B cell (primary cell): ENCODE measurements at places on chromosomes 7 and 10. TPM values are rescaled to one million over a fixed set of nuclear protein-coding genes. Genes with fewer than 3 reads are reported as not detected.

LEP gene
- not detected in 2 replicates for total RNA-seq

GRCh38 chr10:100209303-100209702, 20.1 kb downstream of the CHUK start:
- DNase-seq: no peak

GRCh38 chr7:112630565-112630964, 149.8 kb downstream of the LSMEM1 start:
- no peak for DNase-seq

DNA sequence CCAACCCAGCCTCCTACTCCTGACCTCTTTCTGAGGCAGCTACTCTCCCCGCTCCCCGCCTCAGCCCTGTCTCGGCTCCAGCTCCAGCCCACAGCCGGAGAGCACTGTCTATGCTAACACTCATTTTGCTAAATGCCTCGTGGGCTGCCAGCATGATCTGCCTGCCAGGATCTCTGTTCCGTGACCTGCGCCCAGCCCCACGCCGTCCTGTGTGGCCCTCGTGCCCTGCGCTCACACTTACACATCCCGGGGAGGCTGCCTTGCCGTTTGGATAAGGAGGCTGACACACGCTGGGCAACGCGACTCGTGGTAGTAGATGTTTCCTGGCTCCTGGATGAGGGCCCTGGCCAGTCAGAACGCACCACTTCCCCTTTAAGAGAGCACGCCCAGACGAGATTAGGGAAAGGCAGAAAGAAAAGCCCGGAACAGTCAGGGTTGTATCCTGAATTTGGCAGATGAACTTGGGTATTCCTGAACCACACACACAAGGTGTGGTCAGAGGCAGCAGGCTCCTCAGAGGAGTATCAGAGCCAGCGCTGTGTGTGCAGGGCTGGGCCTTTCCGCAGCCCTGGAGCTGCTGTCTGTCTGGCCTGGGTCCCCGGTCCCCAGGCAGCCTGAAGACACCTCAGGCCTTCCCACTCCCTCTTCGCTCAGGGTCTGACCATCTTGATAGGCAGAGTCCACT, 97.7 kb upstream of the EFCAB10 start:
- peak; percentile 70 for DNase-seq

GRCh38 chr10:93039721-93040120, 20.9 kb upstream of the CYP26C1 start:
- peak; percentile 45 for DNase-seq

MYO1G gene
- total RNA-seq: 104 and 107 TPM in 2 replicates

EPHA1 gene
- total RNA-seq: 0.12 and 0.49 TPM in 2 replicates

FEZF1 gene
- total RNA-seq: not detected in 2 replicates

DNA sequence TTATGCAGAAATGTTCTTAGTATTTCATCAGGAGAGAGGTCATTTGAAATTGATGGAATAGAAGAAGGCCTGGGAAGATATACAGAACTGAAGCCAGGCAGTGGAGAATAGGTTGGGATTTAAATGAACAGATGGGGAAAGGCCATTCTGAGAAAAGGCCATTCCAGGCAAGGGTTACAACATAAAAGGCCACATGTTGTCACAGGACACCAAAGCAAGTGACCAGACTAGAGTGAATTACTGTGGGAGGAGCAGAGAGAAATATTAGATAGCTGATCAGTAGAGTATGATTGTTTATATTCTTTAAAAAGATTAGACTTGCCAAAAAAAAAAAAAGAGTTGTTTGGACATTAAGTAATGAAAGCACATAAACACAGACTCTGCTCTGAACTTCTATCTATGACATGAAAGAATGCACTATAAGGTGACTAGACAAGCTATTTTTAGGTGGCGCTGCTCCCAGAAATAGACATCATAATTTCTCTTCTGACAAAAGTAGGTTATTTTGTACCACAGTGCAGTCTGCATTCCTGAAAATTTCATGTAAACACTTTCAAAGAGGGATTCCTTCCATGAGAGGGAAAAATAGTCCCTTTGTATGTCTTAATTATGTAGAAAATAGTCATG, 55.2 kb upstream of the DKK1 start:
- DNase-seq: no peak

DNA sequence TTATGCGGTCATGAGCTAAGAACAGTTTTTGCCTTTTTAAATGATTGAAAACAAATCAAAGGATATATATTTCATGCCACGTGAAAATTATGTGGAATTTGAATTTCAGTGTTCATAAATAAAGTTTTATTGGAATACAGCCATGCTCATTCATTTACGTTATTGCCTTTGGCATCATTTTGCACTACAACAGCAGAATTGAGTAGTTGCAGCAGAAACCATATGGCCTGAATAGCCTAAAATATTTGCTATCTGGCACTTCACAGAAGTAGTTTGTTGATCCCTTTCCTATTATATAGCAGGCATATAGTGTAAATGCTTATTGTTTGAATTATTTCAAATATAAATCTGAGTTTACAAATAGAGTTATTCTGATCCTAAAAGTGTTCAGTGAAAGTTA, 59.7 kb downstream of the AUTS2 start:
- no peak for DNase-seq

DNA sequence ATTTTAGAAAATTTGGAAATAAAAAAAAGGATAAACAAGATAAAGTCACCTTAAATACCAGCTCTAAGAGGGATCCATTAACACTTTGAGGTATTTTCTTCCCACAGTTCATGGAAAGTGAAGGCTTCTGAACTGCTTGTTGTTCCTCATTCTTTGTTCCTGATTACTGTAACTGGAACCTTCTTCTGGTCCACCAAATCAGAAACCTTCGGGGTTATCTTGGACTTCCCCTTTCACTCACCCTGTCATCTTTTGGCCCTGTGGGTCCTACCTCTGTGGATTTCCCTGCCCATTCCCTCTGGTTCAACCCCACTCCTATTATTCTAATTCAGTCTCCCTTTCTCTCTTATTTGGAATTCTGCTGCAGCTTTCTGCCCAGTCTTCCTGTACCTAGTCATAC, 116.5 kb upstream of the PRPS1L1 start:
- DNase-seq: peak; percentile 7

GRCh38 chr7:18206331-18206730, 178.7 kb upstream of the PRPS1L1 start:
- DNase-seq: no peak

PCLO gene
- 0.05 and 0.32 TPM in 2 replicates for total RNA-seq

- no peak for DNase-seq
Measured at GRCh38 chr10:65891073-65891981, 1034.5 kb upstream of the LRRTM3 start.

- DNase-seq: no peak
Measured at GRCh38 chr7:44486693-44487092, 3.8 kb downstream of the NUDCD3 start.

CCDC172 gene
- total RNA-seq: not detected in 2 replicates

CTAGE8 gene
- 1.3 and 1.4 TPM in 2 replicates for total RNA-seq

SPACDR gene
- total RNA-seq: 2.9 and 3.7 TPM in 2 replicates

- DNase-seq: no peak
Measured at GRCh38 chr7:37267251-37267650, 181.4 kb downstream of the ELMO1 start.

- no peak for DNase-seq
Measured at GRCh38 chr7:131935180-131935579, 378.8 kb upstream of the PODXL start.

- DNase-seq: no peak
Measured at GRCh38 chr10:129027906-129028305, 439.1 kb upstream of the MGMT start.

CPN1 gene
- total RNA-seq: not detected in 2 replicates

SLC26A4 gene
- 0.05 and 0.29 TPM in 2 replicates for total RNA-seq

- no peak for DNase-seq
Measured at GRCh38 chr7:152674860-152675758, 832 bp downstream of the XRCC2 start.

DNA sequence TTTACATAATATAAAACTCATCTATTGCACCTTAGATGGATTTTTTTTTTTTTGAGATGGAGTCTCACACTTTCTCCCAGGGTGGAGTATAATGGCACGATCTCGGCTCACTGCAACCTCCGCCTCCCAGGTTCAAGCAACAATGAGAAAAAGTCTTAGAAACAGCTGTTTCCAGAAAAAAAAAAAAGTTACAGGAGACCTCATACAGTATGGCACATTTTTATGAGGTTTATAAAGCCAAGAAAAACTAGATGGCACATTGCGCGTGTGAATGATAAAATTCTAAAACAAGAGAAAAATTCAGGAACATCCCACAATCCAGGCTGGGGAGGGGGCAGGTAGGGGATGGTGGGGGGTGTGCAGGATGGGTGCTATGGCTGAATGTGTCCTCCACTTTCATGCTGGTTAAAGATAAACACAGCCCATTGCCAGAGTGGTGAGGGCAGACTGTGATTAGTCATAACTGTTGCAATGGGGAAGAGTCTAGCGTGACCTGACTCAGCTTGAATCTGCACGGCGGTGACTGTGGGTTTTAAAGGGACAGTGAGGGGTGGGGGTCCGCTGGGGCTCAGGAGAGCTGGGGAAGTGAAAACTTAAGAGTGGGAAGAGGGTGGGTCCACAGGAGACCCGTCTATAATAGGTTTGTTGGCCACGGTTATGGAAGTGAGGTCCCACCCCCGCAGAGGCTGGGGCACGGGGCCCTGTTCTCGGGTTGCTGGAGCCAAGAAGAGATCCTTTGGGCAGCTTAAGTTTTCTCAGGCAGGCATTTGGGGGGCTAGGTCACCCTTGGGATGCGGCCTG, 11.9 kb upstream of the LRRC27 start:
- DNase-seq: no peak

NPFFR1 gene
- not detected in 2 replicates for total RNA-seq

GRCh38 chr7:30727061-30727945, 24.6 kb upstream of the INMT start:
- DNase-seq: peak; percentile 32

PAX4 gene
- total RNA-seq: not detected in 2 replicates

TWIST1 gene
- not detected in 2 replicates for total RNA-seq

DNA sequence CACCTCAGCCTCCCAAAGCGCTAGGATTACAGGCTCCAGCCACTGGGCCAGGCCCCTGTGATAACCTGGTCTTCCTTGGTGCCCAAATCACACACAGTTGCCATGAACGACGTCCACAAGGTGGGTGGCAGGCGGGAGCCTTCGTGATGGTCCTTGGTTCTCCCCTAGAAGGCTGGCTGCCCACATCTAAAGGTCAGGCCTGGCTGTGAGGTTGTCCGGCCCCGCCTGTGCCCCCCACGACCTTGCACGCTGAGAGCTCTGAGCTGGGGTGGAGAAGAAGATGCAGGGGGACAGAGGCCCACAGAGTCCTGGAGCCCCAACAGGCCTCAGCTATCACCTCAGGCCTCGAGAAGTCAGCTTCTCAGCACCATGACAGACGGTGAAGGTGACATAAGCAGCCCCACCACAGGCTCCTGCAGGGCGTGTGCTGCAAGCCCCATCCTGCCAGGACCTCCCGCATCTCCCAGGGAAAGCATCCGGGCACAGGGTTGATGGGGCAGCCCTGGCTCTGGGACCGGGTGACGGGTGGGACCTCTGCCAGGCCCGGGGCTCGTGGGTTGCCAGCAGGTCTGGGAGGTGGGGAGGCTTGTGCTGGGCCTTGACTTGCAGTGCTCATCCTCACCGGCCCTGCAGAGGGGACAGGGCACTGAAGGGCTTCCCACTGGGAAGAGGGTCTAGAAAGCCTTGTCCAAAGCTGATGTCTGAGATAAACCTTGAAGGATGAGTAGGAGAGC, 217.4 kb downstream of the WDR37 start:
- DNase-seq: no peak

GRCh38 chr7:49530481-49530880, 243.0 kb upstream of the VWC2 start:
- DNase-seq: no peak

GRCh38 chr10:1119027-1119426, 62.8 kb downstream of the WDR37 start:
- DNase-seq: no peak

DNA sequence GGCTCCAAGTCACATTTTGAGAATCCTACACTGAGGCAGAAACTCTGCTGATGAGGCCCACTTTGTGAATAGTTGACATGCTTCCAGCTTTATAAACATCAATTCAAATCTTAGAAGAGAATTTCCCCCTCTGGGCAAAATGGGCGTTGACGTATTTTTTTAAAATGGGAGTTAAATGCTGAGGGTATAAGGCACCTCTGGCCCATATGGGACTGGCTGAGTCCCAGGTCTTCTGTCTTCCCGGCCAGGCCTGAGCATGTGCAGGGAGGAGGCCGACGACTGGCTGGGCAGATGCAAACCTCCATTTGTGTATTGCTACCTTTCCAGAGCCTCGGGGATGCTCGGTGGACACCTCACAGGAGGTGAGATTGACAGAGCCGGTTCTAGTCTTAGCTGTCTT, 37.7 kb downstream of the BUB3 start:
- DNase-seq: no peak

- no peak for DNase-seq
Measured at GRCh38 chr7:30459591-30460245, 18.9 kb downstream of the NOD1 start.

- DNase-seq: no peak
Measured at GRCh38 chr10:82801289-82801688, 926.3 kb downstream of the NRG3 start.

- DNase-seq: peak; percentile 86
Measured at GRCh38 chr10:91201213-91201996, 19.1 kb upstream of the PCGF5 start.

TLL2 gene
- total RNA-seq: 0.47 and 0.51 TPM in 2 replicates

DNA sequence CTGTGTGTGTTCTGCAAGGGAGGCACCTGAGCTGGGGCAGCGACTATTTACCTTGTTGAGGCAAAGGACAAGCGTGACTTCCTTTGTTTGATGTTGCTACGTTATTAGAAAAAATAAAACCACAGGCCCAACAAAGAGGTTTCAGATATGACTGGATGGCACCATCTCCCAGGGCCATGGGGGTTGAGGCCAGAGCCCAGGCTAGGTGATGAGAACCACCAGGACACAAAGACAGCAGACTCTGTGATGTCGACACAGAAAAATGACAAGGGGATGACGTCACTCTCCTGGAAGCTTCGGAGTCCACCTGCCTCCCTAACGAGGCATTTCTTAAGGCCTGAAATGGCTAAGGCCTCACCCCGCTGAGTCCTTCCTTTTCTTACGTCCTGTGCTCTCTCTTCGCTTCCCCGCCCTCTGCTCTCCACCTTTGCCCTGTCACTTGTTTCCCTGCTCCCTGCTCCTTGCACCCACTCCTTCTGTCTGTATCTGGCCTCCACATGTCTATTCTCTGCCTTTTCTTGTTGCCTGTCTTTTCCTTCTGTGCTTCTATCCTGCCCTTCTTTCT, 83.0 kb upstream of the ADRB1 start:
- DNase-seq: peak; percentile 33

DNA sequence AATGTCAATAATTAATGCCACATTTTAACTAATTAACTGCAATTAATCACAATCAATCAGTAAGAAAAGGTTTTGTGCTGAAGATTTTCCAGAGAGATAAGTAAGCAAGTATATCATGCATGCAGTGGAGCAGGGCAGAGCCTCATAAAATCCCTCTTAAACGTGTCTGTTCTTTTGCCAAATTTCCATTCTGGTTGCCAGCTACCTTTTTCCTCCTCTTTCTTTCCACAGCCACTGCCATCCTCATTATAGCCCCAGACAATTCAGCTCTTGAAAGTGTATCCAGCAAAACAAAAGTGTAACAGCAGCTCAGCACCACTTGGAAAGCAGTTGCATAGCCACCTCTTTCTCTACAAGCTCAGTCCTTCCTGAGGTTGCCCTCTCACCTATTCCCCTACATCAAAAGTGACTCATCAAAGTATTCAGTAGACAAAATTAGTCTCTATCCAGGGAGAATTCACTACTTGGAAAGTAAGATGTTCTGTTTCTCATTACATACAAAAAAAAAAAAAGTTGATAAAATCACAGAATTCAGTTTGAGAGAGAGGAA, 26.9 kb upstream of the EPHB6 start:
- no peak for DNase-seq

SPAM1 gene
- total RNA-seq: not detected in 2 replicates
